Caki2 (cell line): ENCODE measurements at places on chromosomes 1 and 21. TPM values are rescaled to one million over a fixed set of nuclear protein-coding genes. Genes with fewer than 3 reads are reported as not detected.

FHAD1 gene
- total RNA-seq = 1.2 and 18.0 TPM in 2 replicates

WNT3A gene
- 0.49 TPM in 1 of 2 replicates, not detected in the other for total RNA-seq

SPRR2B gene
- not detected in 2 replicates for total RNA-seq

TTC39A gene
- total RNA-seq = 27.5 and 59.8 TPM in 2 replicates

INSRR gene
- 0.03 TPM in 1 of 2 replicates, not detected in the other for total RNA-seq
